ENCODE measurements at places on chromosomes 4 and X.

DNA sequence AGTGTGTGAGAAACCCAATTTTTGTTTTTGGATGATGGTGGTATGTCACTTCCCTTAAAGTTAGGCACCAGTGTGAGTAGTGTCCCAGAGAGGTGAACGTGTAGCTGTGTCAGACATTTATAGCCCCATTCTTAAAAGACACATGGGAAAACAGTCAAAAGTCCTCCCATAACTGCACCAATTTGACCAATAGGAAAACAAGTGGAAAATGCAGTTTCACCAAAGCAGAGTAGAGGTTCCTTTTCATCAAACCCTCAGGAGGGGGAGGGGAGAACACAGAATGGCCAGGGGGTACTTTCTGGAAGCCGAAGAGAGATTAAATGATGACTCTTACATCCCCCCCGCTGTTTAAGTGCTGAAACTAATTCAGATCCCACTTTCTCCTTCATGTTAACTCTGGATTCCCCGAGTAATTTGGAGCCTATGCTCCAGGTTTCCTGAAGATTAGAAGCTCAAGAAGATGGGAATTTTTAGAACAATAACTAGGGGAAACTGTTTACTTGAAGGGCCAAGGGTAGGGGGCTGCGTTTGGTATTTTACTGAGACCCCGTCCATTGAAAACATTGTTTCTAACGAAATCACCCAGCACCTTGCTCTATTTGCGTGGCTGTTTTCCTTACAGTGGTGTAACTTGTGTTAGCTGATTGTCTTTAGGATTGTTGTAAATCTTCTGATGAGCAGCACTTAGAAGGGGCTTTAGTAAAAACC is 2.1 kb upstream of the LEF1 start:
- no peak for DNase-seq

- DNase-seq = no peak
These were observed 941 bp downstream of the CCKAR start for GRCh38 chr4:26489101-26489985.

DNA sequence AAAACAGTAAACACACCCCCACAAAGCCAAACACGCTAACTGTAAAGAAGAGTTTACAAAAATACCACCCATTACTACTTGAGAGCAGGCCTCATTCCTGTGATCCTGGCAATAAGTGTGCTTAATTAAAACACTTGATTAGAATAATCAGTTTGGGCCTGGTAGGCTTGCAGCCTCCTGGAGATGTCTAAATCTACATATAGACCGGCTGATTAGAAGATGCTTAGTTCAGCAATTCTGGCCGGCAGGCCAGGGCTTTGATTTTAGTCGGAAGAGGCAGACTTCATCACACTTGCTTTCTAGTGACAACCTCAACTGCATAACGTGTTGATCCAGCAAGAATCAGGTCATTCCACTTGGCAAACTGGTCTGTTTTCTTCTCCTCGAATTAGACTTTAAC is 114.0 kb downstream of the DCTD start:
- no peak for DNase-seq

GRCh38 chr4:161522031-161522430 is 641.8 kb downstream of the FSTL5 start:
- DNase-seq = no peak

- DNase-seq = no peak
These were observed 305.9 kb downstream of the CHIC1 start for GRCh38 chrX:73868916-73869315.

DNA sequence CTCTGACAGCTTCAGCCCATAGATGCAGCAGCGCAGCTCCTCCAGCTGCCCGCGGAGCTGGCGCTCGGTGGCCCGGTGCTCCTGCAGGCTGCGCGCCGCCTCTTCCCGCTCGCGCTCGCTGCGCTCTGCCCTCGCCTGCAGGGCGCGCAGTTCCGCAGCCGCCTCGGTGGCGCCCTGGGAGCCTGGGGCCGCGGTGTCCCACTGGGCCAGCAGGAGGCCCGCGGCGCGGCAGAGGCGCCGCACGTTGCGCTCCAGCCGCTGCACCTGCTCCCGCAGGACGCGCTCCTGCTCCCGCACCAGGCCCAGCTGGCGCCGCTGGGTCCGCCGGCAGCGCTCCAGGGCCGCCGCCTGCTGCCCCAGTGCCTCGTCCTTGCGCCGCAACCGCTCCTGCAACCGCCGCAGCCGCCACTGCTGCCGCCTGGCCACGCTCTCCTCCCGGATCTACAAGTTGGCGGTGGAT is 10.1 kb downstream of the C4orf50 start:
- no peak for DNase-seq

Measured in CD14-positive monocyte (primary cell).